ENCODE measurements at places on chromosomes 7 and 10. TPM values are rescaled to one million over a fixed set of nuclear protein-coding genes. Genes with fewer than 3 reads are reported as not detected.

DNA sequence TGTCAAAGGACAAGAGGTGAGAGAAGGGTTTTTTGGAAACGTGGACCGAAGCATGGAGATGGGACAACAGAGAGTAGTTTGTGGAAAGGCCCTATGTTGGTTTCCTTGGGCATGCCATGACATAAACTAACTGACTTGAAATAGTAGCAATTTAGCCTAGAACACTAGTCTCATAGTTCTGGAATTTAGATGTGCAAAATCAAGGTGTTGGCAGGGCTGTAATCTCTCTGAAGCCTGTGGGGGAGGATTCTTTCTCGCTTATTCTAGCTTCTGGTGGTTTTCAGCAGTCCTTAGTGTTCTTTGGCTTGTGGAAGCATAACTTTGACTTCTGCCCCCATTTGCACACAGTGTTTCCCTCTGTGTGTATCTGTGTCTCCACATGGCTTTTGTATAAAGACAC is 283.4 kb downstream of the GFRA1 start:
- DNase-seq: no peak

DNA sequence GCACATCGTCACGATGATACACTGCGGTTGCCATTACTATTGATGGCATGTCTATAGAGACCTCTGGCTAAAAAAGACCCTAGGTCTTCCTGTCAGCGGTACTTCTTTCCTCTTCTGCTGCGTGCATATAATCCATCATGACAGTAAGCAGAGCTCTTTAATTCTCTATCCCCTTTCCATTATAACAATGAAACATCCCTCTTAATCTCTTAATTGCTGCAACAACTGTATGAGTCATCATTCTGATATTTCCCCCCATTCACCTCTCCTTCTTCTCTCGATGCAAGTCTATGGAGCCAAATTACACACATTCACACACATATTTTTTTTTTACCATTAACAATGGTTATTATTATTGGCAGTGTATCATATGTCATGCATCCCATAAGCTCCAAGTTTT is 45.2 kb upstream of the AKR1E2 start:
- DNase-seq: no peak

Gene ERVW-1
- not detected for polyA plus RNA-seq

DNA sequence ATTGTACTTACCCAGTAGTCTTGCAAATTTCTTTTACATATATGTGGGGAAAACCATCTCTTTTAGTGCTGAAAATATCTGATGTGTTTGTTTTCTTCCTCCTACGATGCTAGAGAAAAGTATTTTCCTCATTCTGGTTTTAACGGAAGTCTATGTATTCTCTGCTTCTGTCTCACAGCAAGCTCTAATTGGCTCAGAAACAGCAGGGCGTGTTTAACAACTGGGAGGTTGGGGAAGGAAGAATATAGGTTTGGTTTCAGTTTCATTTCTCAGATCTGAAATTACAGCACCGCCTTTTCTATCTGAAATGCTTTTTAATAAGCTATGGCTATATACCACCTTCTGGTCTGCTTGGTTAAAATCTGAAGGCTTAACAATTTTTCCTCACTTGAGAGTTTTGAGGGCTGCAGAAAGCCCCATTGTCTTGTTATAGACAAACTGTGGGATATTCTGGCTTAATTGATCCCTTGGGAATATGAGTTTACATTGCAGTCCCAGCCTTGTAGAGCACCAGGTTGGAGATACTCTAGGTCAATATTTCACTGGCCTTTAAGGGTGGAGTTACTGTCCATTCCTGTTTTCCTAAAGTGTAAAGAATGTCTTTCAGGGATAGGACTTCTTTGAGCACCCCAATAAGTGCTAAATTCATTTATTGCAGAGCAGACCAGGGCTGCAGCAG is at the start of gene SAMD9:
Gene SAMD9, minus strand, starts transcription at position 128 of the 679 bp plus-strand sequence. CDS start 11,882 bp downstream, outside the sequence.
- peak; percentile 82 for DNase-seq

- no peak for DNase-seq
These were observed 17.1 kb downstream of the MAGI2 start for GRCh38 chr7:79436378-79436777.

GRCh38 chr7:151688236-151688780 is 168.6 kb upstream of the RHEB start:
- DNase-seq: no peak

Gene COL26A1
- polyA plus RNA-seq: not detected

- no peak for DNase-seq
These were observed 196.9 kb upstream of the CDCA7L start for GRCh38 chr7:22142572-22142971.

Gene ARHGAP22
- not detected for polyA plus RNA-seq

Gene CARD11
- 39.6 TPM for polyA plus RNA-seq

Gene AP5Z1
- 29.1 TPM for polyA plus RNA-seq

DNA sequence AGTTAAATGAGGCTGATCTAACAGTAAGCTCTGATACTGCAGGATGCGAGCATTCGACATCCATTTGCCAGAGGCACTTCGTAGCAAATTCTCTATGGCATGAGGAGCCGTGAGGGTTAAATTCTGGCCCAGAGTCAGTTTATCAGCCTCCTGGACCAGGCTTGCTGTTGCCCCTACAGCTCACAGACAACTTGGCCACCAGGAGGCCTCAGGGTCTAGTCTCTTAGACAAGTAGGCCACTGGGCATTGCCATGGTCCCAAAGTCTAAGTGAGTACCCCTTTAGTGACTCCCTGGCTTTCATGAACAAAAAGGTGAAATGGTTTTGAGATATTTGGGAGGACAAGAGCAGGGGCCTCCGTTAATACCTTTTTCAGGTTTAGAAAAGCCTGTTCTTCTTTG is 178.0 kb upstream of the MBL2 start:
- DNase-seq: no peak

DNA sequence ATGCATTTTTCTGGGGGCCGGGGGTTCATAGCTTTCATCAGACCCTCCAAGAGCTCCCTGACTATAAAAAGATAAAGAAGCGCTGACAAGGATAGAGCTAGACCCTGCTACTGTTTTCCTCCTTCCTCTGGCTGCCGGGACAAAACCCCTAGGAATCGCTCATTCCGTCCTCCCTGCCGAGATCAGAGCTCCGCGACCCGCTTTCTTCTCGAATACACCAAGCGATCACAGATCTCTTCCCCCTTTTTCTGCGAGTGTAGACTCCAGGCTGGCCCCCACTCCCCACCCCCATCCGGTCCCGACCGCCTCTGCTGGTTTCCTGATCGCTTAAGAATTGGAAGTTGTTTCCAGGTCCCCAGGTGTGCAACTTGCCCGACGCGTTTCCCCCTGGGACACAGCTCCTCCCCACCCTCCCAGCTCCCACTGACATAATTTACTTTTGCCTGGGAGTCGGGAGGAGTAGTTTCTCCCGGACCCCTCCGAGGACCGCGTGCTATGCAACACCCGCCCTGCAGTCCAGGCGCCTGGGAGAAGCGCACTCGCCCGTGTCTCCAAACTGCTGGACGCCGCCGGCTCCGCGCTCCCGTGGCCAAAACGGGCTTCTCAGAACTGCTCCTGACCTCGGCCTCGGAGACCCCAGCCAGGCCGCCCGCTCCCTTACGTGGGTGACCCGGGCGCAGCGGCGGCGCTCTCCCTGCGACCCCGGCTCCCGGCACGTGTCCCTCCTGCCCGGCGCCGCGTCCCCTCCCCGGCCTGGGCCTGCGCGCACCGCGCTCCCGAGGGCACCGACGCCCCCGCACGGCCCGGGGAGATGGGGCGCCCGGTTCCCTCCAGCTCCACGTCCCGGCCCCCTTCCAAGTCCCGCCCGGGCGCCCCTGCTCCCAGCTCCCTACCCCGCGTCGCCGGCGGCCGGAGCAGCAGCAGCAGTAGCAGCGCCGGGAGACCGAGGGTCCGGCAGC is 552 bp downstream of the IL15RA start:
- DNase-seq: peak; percentile 68

DNA sequence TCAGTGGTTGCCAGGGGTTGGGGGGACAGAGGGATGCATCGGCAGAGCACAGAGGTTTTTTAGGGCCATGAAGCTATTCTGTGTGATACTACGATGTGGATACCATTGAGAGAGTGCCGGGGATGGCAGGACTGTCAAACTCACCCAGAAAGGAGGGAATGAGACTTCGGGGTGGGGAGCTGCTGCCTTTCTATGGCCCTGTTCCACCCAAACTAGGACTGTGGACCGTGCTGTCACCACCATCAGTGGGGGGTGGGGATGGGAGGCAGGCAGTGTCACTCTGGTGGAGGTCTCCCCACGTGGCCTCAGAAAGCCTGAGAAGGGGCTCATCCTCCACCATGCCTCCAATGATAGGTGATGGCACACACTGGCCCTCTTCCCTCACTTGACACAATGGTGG is 146.2 kb downstream of the PTPN20 start:
- no peak for DNase-seq

Gene CCDC126
- polyA plus RNA-seq: 11.9 TPM

Gene MORN4
- 1.1 TPM for polyA plus RNA-seq

DNA sequence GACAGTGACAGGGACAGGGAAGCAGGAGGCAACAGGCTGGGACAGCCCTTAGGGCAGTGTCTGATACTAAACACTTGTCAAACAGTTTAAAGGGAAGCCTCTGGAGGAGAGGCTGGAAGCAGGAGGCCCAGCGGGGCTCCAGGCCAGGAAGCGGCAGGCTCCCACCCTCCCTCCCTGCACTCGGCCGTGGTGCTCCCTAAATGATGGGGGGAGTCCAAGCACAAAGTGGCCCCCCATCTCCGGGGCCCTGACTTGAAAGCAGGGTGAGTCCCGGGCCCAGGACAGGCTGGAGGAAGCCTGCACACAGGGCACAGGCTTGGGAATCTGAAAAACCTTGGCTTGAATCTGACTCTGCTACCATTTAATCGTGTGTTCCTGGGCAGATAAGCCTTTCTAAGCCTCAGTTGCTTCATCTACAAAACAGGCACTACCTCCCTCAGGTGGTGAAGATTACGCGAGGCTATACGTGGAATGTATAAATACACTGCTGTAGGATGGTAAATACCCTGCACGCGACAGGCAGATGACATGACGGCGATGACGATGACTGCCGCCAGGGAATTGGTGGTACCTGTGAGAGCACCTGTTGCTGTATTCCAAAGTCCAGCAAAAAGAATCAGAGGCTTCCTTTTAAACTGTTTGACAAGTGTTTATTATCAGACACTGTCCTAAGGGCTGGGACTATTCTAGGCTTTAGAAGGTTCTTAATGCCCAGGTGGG is 34.1 kb downstream of the GBX1 start:
- DNase-seq: no peak
